ENCODE measurements at places on chromosomes 6 and 20. TPM values are rescaled to one million over a fixed set of nuclear protein-coding genes. Genes with fewer than 3 reads are reported as not detected.

GRCh38 chr6:31002471-31002870, 7.8 kb upstream of the MUC22 start:
- no peak for DNase-seq

GRCh38 chr20:2178318-2179232, 76.9 kb downstream of the STK35 start:
- DNase-seq, result peak; percentile 9

The SOX4 gene
- total RNA-seq, result 64.2 TPM

The GABRR1 gene
- 0.20 TPM for total RNA-seq

The MYO6 gene
- total RNA-seq, result 20.2 TPM

- DNase-seq, result no peak
Measured at GRCh38 chr20:48676795-48677460, 150.9 kb downstream of the PREX1 start.

The EPHA7 gene
- total RNA-seq, result 2.3 TPM

Measured in skin of body (tissue), 3 donors.